GM06990 (cell line): ENCODE measurements at places on chromosomes 2 and 18.

- DNase-seq, result no peak
Measured at GRCh38 chr18:57164401-57164800, 17.5 kb downstream of the BOD1L2 start.

DNA sequence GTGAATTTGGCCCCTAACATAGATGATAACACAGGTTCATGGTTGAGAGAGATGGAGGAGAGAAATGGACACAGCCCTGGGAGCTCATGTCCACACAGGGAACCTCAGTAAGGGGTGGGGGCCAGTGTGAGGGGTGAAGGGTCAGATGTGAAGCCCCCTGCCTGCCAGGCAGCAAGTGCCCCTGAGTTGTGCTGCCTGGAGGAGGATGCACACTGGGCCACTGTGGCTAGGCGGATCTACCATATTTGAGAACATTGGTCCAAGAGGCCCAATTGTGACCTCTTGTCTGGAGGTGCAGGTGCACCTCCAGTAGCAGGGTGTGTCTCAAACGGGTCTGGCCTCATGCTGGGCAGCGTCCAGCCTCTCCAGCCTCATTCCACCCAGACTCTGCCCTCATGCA lies 99.6 kb upstream of the SNTG2 start:
- no peak for DNase-seq

DNA sequence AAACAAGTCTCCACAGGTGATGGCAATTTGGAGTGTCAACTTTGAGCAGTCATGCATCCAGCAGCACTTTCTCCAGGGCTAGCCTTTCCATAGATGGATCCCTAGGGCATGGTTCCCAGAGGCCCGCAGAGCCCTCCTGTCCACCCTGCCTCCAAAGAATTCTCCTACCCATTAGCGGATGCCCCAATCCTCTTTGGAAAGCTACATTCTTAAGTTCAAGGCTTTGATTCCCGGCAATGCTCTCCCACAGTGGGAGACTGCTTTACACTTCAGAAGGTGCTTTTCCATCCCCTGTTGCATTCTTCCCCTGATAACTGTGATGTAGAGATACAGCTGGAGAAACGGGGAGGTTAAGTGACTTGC lies 61.3 kb downstream of the ACAA2 start:
- no peak for DNase-seq

GRCh38 chr2:55618275-55619055 lies 1.0 kb upstream of the PPP4R3B start:
- peak; percentile 54 for DNase-seq

DNA sequence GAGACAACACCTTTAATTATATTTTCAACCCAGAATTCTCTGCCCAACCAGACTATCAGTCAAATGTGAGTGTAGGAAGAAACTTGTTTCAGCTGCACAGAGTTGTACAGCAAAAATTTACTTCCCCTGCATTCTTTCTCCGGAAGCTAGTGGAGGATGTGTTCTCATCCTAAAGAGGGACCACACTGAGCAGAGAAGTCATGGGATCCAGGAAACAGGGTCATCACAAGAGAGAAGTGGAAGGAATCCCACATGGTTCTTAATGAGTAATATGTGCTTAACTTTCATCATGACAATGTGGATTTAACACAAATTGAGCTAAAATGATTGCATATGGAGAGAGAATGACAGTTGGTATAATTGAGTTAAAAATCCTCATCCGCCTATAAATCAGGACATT lies 78.2 kb downstream of the INPP4A start:
- no peak for DNase-seq

GRCh38 chr2:42510608-42511243 lies 16.9 kb upstream of the KCNG3 start:
- DNase-seq, result no peak

- peak; percentile 44 for DNase-seq
Measured at GRCh38 chr18:60599267-60599666, 226.7 kb upstream of the MC4R start.

- DNase-seq, result no peak
Measured at GRCh38 chr18:41959045-41959444, 4.0 kb downstream of the PIK3C3 start.

DNA sequence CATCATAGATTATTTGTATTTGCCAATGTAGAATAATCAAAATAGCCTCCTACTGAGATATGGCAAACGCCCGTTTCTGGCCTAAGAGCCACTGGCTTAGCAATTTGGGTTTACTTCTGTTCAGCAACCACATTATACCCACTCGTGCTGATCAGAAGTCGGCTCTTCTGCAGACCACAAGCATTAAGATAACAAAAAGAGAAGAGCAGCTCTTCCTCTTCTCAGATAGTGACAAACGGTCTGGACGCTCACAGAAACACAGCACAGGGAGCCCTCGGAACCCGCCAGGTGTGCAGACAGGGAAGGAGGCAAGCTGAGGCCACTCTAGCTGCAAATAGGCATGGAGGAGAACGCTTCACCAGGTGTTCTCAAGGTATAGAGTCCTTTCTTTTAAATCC lies 164.0 kb downstream of the HDAC4 start:
- DNase-seq, result no peak

- no peak for DNase-seq
Measured at GRCh38 chr2:120108049-120108448, 95.2 kb downstream of the EPB41L5 start.

GRCh38 chr2:86789687-86790133 lies 1.0 kb downstream of the CD8A start:
- DNase-seq, result no peak

GRCh38 chr2:145692971-145693478 lies 1173.1 kb upstream of the ZEB2 start:
- DNase-seq, result peak; percentile 39

DNA sequence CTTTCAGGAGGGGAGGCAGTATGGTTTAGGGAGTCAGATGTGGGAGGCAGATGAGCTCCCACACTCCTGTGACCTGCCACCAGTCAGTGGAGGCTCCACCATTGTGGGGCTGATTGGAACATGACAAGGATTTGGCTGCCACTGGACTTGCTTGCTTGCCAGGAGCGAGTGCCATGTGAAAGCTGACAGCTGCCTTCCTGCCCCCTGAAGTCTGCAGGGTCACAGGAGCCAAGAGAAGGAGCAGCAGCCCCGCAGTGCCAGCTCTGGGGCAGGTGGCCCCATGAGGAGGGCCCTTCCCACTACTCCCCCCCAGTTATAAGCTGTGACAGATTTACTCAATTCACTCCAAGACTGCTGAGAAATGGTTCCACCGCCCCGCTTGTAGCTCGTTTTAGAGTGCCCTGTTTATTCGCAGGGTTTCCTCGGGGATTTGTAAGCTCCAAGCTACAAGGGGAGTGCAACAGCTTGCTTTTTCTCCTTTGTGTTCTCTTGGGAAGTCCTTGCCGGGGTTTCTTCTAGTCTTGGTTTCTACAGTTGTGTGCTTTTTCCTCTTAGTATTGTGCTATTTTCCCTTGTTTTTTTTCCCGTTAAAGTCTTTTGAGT lies 414.3 kb downstream of the MEIS1 start:
- DNase-seq, result no peak

DNA sequence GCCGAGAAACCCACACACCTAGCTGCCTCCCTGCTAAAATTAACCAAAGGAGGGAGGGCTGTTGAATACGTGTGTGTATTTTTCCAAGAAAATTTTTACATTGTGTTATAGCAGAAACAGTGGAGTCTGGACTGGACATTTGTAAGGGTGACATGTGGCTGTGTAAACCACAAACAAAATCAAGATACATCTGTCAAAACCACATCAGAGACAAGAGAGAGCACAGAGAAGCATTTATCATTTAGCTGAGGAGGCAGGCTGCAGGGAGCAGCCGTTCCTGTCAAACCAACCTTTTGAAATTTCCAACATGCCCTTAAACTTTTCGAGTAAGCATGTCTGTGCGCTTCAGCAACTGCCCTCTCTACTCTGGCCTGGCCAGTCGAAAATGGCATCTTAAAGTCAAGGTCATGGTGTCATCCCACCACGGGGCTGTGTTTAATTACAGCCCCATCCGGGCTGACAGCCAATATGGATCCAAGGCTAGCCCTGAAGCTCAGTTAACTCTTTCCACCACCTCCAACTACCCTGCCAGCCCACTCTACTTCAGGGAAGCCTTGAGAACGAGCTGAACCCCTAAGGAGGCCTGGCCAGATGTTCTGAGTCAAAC lies 8.4 kb downstream of the BCL11A start:
- DNase-seq, result no peak
